NCI-H187 treated with DMSO at 0.1 percent for 48 hours (cell line): ENCODE measurements at places on chromosomes 11 and 22.

DNA sequence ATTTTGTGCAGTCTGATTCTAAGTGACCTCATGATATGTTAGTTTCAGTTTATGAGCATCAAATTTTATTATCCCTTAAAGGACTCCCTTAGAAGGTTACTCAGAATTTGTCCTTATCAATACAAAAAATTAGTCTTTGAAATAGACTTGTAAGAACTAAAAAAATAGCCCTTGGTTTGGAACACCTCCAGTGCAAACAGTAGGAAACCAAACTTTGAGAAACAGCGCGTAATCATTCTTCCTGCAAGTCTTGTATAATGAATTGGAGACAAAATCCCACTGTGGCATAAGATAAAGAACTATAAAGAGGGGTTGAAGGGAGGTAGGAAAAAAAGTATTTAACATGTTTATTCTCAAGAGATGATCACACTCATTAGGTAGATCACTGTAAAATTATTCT, 10.8 kb upstream of the MSANTD4 start:
- no peak for DNase-seq

DNA sequence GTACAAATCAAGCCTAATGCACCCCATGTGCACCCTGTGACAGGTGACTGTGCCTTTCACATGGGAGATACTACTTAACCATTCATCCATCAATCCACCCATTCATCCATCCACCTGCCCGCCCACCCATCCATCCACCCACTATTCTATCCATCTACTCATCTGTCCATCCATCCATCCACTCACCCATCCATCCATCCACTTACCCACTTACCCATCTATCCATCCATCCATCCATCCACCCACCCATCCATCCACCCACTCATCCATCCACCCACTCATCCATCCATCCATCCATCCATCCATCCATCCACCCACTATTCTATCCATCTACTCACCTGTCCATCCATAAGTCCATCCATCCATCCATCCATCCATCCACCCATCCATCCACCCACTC, 7.5 kb downstream of the C11orf24 start:
- no peak for DNase-seq

- DNase-seq = no peak
These were observed 483 bp upstream of the HYLS1 start for GRCh38 chr11:125886997-125887372.

- DNase-seq = no peak
These were observed 23.0 kb downstream of the LMO2 start for GRCh38 chr11:33868647-33869461.

- DNase-seq = no peak
These were observed 13.6 kb downstream of the C2CD3 start for GRCh38 chr11:74157169-74157568.

GRCh38 chr11:32115446-32115845, 24.6 kb downstream of the RCN1 start:
- no peak for DNase-seq

DNA sequence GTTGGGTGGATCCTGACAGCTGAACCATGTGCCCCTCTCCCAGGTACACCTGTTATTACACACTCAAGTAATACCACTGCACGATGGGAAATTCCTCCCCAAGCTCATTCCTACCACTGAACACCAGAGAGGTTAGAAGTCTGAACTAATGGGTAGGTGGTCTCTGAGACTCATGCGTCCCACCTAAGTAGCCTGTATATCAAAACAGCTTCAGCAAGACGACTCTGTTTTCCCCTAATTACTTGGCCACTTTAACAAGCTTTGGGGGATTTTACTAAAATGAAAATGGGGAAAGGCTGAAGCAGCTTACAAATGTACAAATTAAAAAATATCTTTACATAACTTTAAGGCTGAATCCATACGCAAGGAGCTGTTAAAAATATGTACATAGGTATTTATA, 29.4 kb downstream of the LGR4 start:
- no peak for DNase-seq

GRCh38 chr11:60945295-60945667, 6.7 kb downstream of the SLC15A3 start:
- DNase-seq = no peak
